ENCODE measurements at places on chromosomes 2 and 18. TPM values are rescaled to one million over a fixed set of nuclear protein-coding genes. Genes with fewer than 3 reads are reported as not detected.
A peak's percentile ranks its signal among the peaks of the same experiment; 100 is the strongest.

PROC gene
- not detected for total RNA-seq

SOX11 gene
- total RNA-seq, result 1.1 TPM

KLHL29 gene
- 0.54 TPM for total RNA-seq

IL1B gene
- not detected for total RNA-seq

PPIG gene
- 34.7 TPM for total RNA-seq

PLEKHH2 gene
- 1.1 TPM for total RNA-seq

DNA sequence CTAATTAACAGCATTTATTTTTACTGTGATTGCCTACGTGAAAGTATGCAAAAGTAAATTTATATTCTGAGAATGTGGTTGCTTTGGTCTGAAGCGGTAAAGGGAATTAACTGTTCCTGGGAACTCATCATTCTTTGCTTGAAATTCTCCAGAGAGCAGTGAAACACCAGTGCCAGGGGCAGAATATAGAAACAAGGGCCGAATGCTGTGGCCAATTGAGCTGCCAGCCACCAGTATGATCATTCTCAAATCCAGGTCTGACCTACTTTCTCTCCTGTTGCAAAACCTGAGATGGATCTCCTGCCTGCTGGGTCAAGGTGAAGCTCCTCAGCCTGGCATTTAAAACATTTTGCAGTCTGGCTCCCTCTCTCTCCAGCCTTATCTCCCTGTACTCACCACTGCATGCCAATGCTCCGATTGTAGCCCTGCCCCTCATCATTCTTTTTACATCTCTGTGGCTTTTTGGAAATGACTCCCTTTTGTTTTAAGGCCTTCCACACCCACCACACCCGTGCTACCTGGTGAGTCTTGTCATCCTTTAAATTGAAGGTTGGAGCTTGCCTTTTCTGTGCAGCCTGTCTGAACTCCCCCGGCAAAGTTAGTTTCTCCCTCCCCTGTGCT is 94.5 kb upstream of the TMEM178A start:
- DNase-seq, result no peak

DNA sequence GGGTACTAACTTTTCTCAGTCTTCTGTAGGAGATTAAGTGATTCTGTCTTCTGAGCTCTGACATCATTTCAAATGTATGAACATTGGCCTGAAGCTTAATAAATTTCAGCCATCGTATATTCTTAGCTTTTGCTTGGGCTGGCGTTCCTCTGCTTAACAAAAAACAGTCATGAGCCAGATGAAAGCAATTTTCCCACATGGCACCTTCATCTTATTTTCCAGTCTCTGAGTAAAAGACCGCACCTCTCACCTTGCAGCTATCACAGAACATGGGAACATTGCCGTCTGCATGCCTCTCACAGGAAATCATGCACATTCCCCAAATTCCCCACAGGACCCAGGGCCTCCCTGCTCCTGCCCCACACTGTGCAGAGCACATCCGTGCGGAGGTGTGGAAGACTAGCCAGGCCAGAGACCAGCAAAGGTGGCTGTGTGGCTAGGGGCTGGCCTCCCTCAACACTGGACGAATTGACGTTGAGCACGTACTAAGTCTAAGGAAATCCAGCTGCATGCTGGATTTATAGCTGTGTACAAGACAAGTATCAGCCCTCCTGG is 531.8 kb upstream of the ID2 start:
- no peak for DNase-seq

DNA sequence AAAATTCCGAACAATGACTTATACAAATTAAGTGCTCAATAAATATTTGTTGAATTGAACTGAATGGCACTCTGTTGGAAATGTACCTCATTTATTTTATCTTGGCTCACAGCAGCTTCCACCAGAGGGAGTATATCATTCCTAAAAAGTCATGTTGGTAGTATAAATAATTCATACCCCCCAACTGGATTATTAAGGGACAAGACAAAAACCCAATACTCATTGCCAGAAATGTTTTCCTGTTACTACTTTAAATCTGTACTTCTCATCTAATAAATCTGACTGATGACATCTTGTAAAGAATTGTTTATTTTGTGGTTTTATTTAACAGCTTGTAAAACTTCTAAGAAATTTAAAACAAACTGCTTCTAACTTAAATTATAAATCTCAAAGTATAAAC is 163.9 kb downstream of the CDH2 start:
- DNase-seq, result no peak

GRCh38 chr2:74406035-74406434 is 15.4 kb downstream of the C2orf81 start:
- DNase-seq, result no peak

GRCh38 chr2:231928481-231928880 is 2.3 kb upstream of the NPPC start:
- peak; percentile 21 for DNase-seq

DNA sequence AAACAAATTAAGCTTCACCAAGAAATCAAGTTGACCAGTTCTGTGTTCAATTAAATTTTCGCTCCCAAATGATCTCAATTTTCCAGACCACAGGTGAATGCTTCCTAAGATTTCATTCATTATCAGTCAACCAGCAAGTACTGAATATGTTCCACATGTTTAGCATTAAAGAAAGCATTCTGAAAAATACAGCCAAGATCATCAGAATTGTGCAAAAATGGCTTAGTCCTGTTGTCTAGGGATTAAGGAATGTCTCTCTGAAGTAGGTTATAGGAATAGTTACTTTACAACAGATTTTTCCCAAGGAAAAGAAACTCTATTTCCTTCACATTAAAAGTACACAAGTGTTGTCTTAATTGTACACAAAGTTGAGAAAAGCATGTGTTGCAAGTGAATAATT is 69.2 kb downstream of the NRXN1 start:
- no peak for DNase-seq

DNA sequence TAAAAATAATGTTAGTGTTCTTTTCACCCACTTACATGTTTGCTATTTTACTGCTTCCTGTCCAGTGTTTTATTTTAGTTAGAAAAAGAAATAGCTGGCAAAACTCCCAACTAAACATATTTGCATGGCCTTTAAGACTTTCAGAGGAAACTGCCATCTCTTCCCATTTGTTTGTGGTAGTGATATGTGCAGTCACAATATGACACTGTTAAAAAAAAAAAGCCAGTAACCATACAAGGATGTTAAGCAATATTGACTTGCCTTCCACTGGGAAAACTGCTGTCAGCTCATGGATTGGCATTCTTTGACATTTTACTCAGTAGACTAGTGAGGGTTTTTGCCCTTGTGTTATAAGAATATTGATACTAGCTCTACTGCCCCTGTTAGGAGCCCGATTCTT is 29.1 kb downstream of the XIRP2 start:
- no peak for DNase-seq

GRCh38 chr2:143121957-143122356 is 7.3 kb upstream of the ARHGAP15 start:
- no peak for DNase-seq

DNA sequence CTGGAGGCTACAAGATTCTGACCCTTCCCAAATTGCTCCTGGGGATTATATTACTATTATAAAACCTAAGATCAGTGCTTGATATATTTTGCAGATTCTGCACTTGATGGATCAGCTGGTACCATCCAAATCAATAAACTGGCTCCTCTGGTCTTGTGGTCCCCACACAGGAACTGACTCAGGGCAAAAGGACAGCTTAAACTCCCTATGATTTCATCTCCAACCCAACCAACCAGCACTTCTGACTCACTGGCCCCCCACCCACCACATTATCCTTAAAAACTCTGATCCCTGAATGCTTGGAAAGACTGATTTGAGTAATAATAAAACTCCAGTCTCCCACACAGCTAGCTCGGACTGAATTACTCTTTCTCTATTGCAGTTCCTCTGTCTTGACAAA is 82.1 kb downstream of the TMEM163 start:
- no peak for DNase-seq

GRCh38 chr2:145235312-145235711 is 715.4 kb upstream of the ZEB2 start:
- no peak for DNase-seq

- DNase-seq, result no peak
These were observed 179.6 kb downstream of the KLHL29 start for GRCh38 chr2:23564615-23564960.

DNA sequence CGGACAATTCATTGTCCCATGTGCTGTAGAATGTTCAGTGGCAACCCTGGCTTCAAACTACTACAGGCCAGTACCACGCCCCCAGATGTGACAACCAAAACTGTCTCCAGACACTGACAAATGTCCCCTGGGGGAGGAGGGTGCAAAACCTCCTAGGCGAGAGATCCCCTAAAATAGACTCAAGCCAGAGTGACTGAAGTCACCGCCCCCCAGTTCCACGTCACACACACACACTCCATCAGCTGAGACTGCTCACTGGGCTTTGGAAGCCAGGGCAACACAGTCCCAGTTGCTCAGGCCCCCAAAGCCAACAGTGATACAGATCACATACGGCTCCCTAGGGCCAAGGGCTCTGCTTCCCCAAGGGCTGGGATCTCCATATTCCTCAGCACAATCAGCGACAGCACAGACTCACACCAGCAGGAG is 19.1 kb downstream of the HDAC4 start:
- DNase-seq, result peak; percentile 35

DNA sequence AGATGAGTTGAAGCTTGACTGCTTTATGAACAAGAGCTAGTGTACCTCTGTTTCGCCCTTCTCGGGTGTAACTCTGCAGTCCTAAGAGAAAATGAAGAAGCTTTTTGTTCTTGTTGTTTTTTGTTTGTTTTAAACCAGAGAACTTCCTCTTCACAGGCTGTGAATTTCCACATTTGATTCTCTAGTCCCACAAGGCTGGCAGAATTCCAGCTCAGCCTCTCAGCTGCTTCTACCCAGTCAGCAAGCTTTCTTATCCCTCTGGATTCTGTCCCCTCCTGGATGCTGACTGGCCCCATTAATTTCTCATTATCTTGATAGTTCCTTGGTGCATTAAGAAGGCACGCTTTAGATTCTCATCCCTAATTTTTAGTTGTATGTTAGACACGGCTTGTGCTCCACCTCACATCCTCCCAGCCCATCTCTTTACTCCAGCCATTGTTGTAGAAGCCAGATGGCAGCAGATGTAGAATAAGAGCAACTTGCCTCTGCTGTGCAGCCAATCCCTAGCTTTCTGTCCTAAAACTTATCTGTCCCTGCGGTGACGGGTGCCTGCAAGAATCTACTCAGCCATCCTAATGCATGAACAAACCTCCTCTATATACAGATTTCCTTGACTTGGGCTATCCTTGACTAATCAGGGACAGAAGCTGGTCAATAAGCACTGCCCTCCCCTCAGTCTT is 12.3 kb upstream of the RESP18 start:
- DNase-seq, result peak; percentile 82

- DNase-seq, result no peak
These were observed 46.4 kb upstream of the GALNT3 start for GRCh38 chr2:165840333-165840958.
